ENCODE measurements at places on chromosomes 4 and X. TPM values are rescaled to one million over a fixed set of nuclear protein-coding genes. Genes with fewer than 3 reads are reported as not detected.

- no peak for DNase-seq
Measured at GRCh38 chr4:171849686-171850222, 36.5 kb downstream of the GALNTL6 start.

- no peak for DNase-seq
Measured at GRCh38 chrX:118553042-118553710, 57.6 kb downstream of the DOCK11 start.

- DNase-seq, result no peak
Measured at GRCh38 chr4:45317276-45317675, 590.9 kb upstream of the GNPDA2 start.

- no peak for DNase-seq
Measured at GRCh38 chr4:17681281-17682221, 67.1 kb downstream of the MED28 start.

DNA sequence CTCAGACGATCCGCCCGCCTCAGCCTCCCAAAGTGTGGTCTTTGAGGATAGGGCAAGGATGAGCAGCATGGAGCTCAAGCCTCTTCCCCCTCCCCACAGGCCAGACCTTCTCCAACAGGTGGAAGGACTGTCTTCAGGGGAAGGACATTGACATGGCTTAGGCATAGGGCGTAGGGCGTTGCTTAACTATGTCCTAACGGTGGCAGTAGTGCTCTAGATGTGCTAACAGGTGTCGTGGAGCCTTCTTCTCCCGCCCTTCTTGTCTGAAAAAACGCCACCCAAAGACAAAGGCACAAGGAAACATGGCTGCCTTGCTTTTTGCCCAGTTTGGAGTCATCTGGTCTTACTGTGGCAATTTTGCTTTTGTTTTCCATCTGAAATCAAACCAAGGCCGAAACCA lies 219.8 kb downstream of the OR13H1 start:
- DNase-seq, result peak; percentile 84

GRCh38 chrX:113287761-113288160 lies 447.1 kb upstream of the AMOT start:
- no peak for DNase-seq

GRCh38 chr4:70925899-70926635 lies 23.9 kb downstream of the MOB1B start:
- no peak for DNase-seq

GRCh38 chrX:15468036-15468435 lies 25.1 kb downstream of the PIR start:
- DNase-seq, result peak; percentile 15

DNA sequence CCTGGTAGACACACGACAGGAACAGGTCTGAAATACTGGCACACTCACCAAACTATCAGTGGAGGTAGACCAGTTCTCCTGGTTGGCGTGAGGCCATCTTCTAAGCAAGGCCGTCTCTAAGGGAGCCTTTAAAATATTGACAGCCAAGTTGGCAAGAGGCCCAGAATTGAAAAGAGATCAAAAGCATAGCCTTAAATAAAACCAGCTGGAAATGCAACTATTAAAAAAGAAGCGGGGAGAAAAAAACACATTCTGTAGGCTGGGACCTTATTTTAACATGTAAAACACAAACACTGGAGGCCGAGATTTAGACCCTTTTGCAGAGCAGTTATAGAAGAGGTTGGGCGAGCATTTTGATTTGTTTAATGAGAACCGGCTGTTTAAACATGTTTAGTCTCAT lies 233.0 kb upstream of the CLNK start:
- peak; percentile 43 for DNase-seq

- DNase-seq, result no peak
Measured at GRCh38 chr4:66927937-66928336, 617.4 kb downstream of the CENPC start.

GRCh38 chr4:52015366-52015765 lies 4.8 kb downstream of the LRRC66 start:
- no peak for DNase-seq

- no peak for DNase-seq
Measured at GRCh38 chr4:7973545-7973981, 33.9 kb upstream of the AFAP1 start.

GRCh38 chr4:138308356-138308755 lies 66.2 kb upstream of the SLC7A11 start:
- DNase-seq, result no peak

DNA sequence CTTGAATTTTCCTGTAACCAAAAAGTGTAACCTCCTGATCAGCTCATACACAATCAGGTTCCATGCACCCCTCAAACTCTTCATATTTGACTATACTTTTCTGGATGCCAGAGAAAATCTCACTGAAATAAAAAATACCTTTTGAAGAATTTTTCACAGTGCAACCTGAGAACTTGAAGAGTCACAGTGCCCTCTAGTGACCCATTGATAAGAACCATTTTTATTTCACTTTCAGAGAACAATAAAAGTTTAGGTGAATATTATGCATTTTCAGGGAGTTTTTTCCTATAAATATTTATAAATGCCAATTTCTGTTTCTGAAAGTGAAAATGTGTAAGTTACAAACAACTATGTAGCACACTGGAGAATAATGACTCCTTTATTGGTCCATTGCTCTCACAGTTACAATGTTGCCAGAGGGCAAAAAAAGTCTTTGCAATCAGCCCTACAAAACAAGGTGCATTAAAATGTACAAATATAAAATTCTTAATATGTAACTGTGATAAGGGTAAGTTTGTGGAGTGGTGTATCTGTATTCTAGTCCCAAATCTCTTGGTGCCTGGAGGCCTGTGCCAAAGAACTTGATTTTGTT lies 153.6 kb upstream of the INTU start:
- DNase-seq, result no peak

GRCh38 chr4:152310257-152310656 lies 225.6 kb downstream of the FBXW7 start:
- no peak for DNase-seq

DNA sequence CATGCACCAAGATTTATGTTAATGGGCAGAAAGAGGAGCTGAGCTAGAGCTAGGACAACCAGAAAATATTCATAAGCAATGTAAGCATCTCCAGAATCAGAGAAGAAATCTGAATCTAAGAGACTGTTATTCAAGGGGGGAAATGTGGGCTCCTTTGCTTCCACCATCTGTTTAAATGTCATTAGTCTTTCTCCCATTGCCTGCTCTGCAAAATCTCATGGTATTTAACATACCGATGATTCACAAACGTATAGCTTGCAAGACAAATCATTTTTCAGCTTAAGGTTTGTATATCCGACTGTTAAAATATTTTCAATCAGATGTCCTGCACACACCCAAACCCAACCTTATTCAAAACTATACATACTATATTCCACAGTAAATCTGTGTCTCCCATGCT lies 133.4 kb upstream of the TACR3 start:
- DNase-seq, result no peak

DNA sequence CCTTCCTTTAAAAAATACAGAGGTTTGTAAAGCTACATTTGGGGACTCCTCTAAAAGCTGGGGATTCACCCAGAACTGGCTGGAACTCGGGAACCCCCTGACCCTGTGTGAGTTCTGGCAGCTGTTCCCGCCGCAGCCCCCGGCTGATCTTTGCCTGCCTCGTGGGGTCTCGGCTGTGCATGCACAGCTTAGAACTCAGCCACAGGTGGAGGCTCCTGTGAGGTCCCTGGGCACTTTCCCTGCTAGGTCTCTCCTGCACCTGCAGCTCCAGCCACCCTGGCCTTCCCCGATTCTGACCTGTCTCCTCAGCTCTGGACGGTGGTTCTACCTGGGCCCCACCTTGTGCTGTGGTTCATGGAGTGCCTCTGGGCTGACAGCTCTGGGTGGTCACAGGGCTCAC lies 48.6 kb upstream of the HGFAC start:
- DNase-seq, result no peak

GRCh38 chr4:1599491-1600210 lies 84.5 kb downstream of the FAM53A start:
- DNase-seq, result no peak

GRCh38 chr4:82044141-82044993 lies 329.4 kb downstream of the HNRNPD start:
- DNase-seq, result peak; percentile 33

GLRB gene
- 0.64 TPM for total RNA-seq

IL13RA1 gene
- total RNA-seq, result 112 TPM

GCNA gene
- 1.1 TPM for total RNA-seq

JADE3 gene
- 7.4 TPM for total RNA-seq

FDCSP gene
- not detected for total RNA-seq

SMIM31 gene
- total RNA-seq, result 30.6 TPM

Measured in left colon (tissue), 2 donors.